NCI-H226 (cell line): ENCODE measurements at places on chromosomes 5 and 9.

- no peak for DNase-seq
Measured at GRCh38 chr5:40995801-40996586, 75.1 kb downstream of the MROH2B start.

DNA sequence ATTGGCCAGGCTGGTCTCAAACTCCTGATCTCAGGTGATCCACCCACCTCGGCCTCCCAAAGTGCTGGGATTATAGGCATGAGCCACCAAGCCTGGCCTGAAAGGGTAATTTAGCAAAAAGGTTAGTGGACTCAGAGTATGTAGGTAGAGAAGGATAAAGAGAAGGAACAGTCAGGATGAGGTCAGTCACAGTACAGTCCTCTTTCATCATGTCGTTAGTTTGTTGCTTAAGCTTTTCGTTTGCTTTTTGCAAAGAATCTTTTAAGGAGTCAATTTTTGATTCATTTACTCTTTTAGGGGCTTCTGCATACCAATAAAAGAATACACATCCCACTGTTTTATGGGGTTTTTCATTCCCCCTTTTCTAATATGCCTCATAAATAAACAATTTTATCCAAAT is 17.8 kb upstream of the GBGT1 start:
- DNase-seq = no peak

DNA sequence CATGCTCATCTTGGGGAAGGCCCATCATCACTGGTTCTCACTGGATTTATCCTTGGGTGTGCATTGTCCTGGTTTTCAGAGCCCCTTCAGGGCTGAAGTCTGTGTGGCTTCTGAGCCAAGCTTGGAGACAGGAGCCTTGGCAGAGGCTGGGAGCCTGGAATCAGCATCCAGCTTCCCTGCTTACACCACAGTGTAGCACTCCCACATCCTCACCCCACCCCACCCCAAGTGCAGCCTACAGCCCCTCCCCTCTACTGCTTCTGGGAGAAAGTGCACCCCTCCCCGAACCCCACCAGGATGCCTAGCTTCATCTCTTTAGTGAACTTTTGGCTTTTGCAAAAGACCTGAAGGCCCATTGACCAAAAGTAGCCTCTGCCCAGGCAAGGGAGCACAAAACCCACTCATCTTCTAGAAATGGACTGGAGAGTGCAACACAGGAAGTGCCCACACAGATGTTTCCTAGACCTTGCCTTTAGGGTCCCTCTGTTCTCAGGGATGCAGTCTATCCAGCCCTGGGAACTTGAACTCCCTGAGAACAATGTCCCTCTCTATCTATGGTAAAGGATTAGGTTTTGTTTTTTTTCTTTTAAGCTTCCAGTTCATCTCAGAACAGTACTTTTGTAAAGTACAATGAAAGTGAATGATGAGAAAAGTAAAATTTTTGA is 189.7 kb downstream of the PALM2AKAP2 start:
- no peak for DNase-seq

DNA sequence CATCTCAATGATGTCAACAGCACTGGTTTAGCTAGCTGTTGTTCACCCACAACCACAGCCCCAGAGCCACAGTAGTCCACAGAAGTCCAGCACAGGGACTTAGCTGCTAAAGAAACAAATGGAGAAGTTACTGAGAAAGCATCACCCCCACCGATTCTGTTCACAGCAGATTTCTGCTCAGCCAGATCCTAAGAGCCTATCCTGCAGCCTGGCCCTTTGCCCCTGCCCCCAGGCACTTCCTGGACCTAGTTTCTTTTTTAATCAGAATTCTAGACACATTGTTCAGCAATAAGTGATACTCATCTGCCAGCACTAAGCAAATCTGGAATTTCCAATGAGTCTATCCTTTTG is 7.4 kb downstream of the B4GALT1 start:
- DNase-seq = peak; percentile 62

GRCh38 chr9:11779971-11780370 is 913.2 kb upstream of the TYRP1 start:
- no peak for DNase-seq

GRCh38 chr9:68975365-68976043 is 38.4 kb downstream of the PRKACG start:
- no peak for DNase-seq

- DNase-seq = peak; percentile 43
Measured at GRCh38 chr5:93578813-93579691, 2.0 kb downstream of the NR2F1-AS1 start.

- no peak for DNase-seq
Measured at GRCh38 chr9:137679249-137679648, 60.4 kb downstream of the EHMT1 start.

DNA sequence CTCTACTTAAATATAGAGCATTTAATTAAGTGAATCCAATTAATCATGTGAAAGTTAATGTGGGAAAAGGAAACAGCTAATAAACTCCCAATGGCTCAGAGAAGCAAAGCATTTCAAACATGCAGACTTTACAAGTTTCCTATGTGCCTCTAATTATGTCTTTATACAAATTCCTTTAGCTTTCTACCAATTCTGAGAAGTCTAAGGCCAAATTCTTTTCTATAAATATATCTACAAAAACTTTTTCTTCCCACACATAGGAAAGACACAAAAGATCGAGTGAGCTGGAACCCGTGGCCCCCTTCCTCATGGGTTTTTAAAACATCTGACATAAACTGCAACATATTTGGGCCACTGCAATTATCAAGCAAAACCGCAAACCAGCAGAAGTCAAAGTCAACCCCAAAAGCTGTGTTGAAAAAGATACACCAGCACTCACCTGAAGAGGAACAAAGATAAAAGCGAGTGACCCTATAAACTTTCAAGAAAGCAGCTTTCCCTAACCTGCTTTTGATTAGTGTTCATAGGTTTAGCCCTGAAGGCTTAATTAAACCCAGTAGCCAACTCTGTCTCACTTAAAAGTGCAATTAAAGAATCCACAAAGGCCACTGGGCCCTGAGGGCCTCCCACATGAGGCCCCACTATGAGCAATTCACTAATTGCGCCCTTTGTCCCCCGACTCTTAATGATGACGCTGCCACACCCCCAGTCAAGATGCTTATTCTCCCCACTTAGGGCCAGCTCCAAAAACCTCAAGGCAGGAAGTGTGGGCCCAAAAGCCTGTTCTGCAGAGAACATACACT is 12.1 kb downstream of the SEMA5A start:
- DNase-seq = no peak

GRCh38 chr9:79000230-79001002 is 571.3 kb upstream of the TLE4 start:
- DNase-seq = no peak

- peak; percentile 65 for DNase-seq
Measured at GRCh38 chr5:53027913-53028312, 38.8 kb downstream of the ITGA2 start.

DNA sequence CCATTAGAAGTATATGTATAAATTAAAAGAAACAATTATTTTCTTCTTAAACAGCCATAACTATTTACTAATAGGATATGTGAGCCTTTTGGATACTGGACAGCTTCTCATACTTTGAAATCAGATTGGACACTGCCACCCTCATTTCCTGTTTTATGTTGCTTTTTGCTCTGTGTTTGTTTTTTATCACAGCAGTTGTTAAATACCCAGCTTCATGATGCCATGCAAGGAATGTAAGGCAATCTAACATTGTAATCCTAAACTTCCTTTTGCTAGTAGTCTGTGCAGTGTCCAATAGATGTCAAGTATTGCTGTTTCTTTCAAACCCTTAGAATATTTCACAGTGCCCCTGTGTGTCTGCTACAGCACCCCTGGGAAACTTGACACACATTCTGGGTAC is 56.2 kb downstream of the CNTLN start:
- DNase-seq = peak; percentile 11

GRCh38 chr5:113068559-113068958 is 92.0 kb downstream of the DCP2 start:
- DNase-seq = no peak

DNA sequence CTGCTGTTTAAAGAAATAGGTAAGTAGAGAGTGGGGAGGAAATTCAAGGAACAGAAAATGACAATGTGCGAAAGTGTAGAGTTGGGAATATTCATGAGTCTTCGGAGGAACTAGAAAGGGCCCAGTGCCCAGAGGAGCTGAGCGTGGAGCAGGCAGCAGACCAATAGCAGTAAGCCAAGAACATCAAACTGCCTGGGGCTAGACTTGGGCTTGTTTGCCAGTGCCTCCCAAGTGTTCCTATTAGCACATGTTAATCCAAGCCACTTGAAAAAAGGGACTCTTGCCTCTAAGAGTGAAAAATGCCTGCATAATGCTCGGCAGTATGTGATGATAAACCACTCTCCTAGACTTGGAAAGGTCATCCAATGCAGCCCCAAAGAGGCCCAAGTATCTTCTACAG is 1.2 kb upstream of the TAL2 start:
- no peak for DNase-seq

GRCh38 chr5:171750311-171750788 is 35.3 kb upstream of the SMIM23 start:
- DNase-seq = no peak

DNA sequence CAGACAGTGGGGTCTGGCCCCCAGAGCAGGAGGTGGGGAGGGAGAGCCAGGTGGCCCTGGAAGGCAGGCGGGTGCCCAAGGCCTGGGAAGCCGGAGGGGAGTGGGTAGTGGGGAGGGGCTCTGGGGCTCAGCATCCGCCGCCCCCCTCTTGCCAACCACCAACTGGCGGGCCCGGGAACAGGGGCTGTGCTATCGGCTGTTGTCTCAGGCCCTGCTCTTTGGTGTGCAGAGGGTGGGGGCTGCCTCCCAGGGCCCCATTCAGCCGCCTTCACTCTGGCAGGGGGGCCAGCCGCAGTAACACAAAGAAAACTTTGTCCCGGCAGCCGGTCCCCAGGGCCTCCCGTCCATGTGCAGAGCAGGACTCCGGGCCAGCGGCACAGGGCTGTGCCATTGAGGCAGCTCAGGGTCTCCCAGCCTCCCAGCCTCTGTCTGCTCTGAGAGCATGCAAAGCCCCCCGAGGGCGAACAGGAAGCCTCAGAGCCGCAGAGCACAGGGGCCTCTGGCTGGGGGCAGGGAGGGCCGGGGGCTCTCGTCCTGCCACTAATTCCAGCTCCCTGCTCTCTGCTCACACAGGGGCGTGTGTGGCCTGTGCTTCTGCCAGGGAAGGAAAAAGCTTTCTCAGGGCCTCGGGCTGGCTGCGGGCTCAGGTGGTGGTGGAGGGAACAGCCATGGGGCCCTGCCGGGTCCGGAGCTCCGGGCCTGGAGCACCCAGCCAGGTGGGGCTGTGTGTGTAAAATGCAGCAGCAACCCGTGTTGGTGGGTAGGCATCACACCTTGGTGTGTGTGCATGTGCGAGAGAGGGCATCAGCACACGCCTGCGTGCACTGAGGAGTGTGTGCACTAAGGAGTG is 54.2 kb upstream of the NOTCH1 start:
- no peak for DNase-seq

DNA sequence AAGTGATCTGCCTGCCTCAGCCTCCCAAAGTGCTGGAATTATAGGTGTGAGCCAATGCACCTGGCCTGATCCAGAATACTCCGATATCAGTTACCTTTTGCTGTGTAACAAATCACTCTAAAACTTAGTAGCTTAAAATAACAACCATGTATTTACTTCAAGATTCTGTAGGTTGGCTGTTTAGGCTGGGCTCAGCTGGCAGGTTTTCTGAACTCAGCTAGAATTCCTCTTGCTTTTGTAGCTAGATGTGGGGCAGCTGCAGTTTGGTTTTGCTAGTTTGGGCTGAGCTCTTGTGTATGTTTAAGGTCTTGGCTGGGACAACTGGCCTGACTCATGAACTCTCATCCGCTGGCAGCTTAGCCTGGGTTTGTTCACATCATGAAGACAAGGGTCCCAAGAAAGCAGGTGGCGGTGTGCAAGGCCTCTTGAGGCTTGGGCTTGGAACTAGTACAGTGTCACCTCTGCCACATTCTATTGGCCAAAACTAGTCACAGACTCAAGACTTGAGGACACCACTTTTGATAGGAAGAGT is 138.3 kb upstream of the SHB start:
- DNase-seq = no peak

DNA sequence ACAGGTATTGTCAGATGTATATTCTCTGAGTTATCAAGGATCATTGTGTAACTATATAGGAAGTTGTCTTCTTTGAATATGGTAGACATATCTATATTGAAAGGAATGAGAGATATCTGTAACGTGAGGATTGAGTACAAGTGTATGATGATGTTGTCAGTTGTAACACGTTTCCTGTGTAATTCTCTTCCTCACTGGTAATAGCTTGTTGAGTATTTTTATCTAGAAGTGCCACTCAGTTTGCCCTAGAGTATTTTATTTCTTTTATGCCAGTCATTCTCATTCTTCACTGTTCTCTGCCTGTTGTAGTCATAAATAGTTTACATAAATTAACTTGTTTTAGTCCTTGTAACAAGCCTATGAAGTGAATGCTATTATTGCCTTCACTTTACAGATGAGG is 172.1 kb downstream of the BAAT start:
- DNase-seq = no peak

DNA sequence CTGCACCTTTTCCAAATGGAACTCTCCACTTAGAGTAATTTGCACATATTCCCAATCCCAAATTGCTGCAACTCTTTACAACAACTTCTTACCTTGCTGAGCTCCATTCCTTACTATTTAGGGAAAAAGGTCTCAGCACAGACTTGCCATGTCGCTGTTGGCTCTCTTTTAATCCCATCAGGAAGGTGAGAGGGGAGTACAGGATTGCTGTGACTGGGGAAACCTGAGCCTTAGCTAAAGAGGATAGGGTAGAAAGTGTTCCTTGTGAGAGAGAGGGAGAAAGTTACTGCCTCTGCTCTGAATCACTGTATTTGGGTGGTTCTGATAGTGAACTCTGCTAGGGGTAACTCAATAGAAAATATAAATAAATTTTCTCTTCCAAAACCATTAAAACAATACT is 43.7 kb upstream of the GABRA1 start:
- no peak for DNase-seq

GRCh38 chr5:116225281-116225922 is 140.6 kb downstream of the COMMD10 start:
- DNase-seq = no peak

DNA sequence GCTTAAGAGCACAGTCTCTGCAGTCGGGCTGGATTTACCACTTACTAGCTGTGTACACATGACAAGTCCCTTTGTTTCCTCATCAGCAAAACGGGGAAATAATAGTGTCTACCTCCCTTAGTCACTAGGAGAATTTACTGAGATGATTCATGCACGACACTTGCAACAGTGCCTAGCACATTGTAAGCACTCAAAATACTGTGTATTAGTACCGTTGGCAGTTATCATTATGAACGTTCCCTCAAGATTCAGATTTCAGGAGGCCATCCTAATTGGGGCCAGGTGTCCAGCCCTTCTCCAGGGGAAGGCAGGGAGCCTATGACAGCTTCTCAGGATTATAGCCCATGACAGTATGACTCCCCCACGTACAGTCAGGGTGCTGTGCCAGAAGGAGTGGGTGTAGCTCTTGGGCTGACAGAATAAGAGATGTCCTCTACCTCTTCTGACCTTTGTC is 164.3 kb downstream of the DOCK2 start:
- no peak for DNase-seq

GRCh38 chr9:121734465-121734864 is 83.0 kb downstream of the DAB2IP start:
- no peak for DNase-seq

DNA sequence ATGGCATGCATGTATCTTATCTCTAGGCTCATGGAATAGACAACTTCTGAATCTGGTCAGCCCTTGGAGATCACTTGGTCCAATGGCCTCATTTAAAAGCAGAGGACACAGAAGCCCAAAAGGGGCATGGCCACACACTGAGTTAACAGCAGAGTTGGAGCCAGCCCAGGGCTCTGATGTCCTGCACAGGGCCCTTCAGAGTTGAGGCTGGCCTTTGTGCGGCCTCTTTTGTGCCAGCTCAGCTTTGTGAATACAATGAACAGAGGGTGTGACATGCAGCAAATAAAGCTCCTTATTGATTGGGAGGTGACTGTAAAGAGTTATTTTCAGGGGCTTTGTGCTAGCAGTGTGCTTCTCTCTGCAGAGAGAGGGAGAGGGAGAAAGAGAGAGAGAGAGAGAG is 150.1 kb upstream of the STK32A start:
- DNase-seq = no peak
